ENCODE measurements at places on chromosomes 16 and 17. TPM values are rescaled to one million over a fixed set of nuclear protein-coding genes. Genes with fewer than 3 reads are reported as not detected.

- DNase-seq = no peak
Measured at GRCh38 chr16:27254262-27254811, 14.2 kb downstream of the NSMCE1 start.

DNA sequence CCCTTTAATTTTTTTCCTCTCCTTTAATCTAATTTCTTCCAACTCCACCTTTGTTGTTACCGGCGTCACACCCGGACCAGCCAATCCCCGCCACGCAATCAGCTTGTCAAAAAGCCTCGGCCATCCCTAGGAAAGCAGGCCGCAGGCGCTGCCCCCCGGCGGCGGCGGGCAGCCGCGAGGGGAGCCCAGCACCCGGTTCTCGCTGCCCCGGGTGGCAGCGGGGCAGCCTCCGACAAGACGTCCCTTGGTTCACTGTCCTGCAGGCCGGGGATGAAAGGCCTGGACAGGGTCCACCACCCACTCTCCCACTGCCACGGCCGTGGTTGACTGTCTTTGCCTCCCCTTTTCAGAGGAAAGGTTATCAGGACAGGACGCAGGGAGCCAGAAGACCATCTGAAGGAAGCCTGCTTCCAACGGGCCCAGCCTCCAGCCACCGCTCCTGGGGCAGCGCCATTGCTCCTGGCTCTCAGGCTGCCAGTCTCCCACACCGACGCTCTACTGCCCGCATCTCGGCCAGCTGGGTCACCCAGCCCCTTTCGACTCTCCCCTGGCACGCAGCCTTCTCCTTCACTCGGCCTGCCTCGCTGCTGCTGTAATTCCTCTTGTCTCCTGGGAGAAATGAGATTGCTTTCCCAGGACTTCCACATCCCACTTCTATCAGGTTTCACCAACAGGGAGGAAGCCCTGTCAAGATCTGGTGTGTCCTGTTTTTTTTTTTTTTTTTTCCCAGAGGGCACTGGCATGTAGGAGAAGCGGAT lies 2.8 kb upstream of the UBTF start:
- DNase-seq = peak; percentile 85

Gene CRYM
- total RNA-seq = 78.2 TPM

DNA sequence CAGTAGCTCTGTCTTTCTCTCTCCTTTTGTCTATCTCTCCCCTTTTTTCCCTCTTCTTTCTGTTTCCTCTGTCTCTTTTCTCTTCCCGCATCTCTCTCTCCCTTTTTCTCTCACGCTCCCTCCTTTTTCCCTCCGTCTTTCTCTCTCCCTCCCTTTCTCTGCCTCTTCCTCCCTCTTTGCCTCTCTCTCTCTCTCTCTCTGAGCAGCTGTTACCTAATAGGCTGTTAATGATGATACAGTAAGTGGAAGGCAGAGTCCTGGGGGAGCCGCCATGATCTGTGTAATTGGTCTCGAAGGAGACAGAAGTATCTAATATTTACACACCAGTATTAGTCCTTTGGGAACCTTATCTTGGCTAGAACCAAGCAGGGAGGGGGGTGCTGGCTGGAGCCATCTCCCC lies 136.1 kb upstream of the CIBAR2 start:
- DNase-seq = no peak

Gene CYBA
- 48.6 TPM for total RNA-seq

Gene RAB37
- 2.8 TPM for total RNA-seq

DNA sequence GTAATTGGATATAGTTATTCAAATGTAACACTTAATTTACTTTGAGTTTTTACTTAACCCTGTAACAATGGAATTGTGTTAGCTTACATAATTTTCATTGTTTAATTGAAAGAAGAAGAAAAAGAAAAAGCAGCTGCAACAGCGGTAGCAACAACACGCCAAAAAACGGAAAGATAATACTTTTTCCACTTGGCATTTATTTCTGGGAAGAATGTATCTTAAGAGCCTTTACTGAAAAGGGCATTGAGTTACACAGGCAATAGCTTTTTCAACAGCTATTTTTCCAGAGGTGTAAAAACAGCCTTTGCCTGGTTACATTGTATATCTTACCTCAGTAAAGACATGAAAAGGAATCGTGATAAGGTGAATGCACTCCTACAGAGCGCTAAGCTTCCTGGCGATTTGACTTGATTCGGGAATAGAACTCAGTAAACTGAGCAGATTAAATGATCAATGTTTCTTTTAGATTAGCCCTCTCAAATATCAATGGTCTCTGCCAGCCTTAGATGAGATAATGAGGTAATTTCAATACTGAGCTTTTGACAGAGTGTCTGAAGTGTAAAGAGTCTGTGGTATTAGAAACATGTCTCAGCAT lies 311.3 kb downstream of the CDH13 start:
- DNase-seq = no peak

- DNase-seq = no peak
Measured at GRCh38 chr16:57725554-57725953, 10.0 kb upstream of the KATNB1 start.

Gene TAT
- not detected for total RNA-seq

- DNase-seq = peak; percentile 65
Measured at GRCh38 chr16:53503991-53504663, 1.1 kb upstream of the AKTIP start.

- no peak for DNase-seq
Measured at GRCh38 chr16:11737713-11738112, 4.9 kb downstream of the TXNDC11 start.

GRCh38 chr16:64712026-64712425 lies 409.8 kb downstream of the CDH11 start:
- no peak for DNase-seq

DNA sequence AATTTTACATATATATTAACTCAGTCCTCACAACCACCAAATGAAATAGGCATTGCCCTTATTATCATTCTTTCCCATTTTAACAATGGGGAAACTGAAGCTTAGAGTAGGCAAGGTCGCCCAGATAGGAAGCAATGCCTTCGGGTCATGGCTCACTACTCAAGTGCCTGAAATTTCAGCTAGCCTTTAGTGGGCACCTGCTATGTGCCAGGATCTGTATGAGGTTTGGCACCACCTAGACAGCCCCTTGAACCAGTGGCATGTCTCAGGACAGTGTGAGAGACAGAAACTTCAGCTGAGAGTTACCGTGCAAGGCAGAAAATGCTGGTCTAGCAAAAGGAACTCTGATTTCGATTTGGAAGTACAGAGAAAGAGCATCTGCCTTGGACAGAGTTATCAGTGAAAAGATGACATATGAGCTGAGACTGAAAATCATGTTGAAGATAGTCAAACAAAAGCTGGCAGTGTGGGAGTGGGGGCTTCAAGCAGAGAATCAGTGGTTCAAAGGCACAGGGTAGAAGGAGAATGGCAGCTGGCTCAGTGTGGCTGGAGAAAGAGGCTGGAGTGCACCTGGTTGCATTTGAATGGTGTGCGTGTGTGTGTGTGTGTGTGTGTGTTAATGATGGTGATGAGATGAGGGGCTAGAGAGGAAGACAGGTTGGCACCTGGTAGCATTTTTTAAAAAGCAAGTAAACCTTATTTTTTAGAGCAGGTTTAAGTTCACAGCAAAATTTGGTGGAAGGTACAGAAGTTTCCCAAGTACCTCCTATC lies 29.1 kb downstream of the CDH13 start:
- DNase-seq = no peak

GRCh38 chr17:81685108-81685507 lies 1.3 kb downstream of the HGS start:
- DNase-seq = no peak

GRCh38 chr17:79790805-79791734 lies 5.8 kb downstream of the CBX8 start:
- no peak for DNase-seq

- DNase-seq = no peak
Measured at GRCh38 chr17:55794725-55795482, 44.1 kb downstream of the PCTP start.

DNA sequence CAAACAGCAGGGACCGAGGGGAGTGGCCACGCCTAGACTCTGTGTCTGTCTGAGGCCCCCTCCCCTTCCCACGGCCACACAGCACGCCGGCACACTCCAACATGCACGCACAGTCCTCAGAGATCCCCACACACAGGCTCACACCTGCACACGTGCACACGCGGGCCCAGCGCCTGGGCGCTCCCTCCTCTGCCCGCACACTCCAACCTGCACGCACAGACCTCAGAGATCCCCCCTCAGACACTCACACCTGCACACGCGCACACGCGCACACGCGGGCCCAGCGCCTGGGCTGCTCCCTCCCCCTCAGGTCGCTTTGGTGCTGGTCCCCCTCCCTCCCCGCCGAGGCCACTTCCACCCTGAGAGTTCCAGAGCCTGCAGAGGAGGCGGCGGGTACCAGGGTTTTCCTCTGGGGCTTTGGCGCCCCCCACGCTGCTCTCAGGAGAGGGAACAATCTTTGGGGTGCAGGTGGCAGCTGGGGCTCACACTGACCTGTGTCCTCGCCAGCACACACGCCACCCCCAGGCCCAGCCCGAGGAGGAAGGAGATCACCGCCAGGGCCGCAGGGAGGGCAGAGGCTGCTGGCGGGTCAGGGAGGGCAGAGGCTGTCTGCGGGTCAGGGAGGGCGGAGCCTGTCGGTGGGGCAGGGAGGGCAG lies 1.6 kb downstream of the CD7 start:
- no peak for DNase-seq

Gene LCAT
- 21.9 TPM for total RNA-seq

- DNase-seq = no peak
Measured at GRCh38 chr17:44920565-44920940, 5.3 kb upstream of the GFAP start.

GRCh38 chr16:53112015-53112414 lies 57.2 kb downstream of the CHD9 start:
- no peak for DNase-seq

GRCh38 chr17:82878527-82878926 lies 38.7 kb upstream of the ZNF750 start:
- no peak for DNase-seq

DNA sequence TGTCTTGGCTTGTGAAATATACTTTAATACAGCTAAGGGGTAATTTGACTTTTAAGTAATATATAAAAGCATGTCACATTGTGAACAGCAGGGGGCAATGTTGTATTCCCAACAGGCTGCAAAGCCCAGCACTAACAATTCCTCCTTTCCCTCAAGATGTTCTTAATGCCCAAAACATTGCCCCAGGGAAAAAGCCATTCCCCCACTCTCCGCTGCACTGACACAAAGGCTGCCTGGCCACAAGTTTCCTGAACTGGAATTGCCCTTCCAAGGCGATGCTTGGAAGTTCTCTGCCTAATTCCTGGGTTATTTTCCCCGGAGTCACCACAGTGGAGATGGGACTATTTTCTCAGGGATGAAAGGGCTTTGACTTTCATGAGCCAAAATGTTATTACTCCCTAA lies 27.2 kb downstream of the CLEC16A start:
- DNase-seq = no peak

GRCh38 chr17:54153423-54153822 lies 330.7 kb downstream of the KIF2B start:
- DNase-seq = no peak
